ENCODE measurements at places on chromosomes 2 and 18.
A peak's percentile ranks its signal among the peaks of the same experiment; 100 is the strongest.

- no peak for DNase-seq
Observed at GRCh38 chr2:58268685-58269084, 27.6 kb upstream of the FANCL start.

DNA sequence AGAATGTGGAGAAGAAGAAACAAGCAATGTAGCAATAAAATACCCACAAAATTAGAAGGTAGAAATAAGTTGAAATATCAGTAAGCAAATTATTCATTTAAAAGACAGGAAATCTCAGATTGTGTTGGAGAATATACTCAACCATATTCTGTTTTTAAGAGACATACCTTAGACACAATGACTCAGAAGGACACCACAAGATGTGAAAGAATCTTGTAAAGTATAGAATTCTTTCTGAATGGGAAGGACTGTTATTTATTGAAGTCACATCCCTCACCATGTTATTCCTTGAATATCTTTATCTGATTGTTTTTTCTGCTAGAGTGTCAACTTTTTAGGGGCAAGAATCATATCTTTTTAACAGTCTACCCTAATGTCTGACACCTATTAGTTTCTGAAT, 50.4 kb downstream of the CTAGE1 start:
- DNase-seq = no peak

- DNase-seq = no peak
Observed at GRCh38 chr2:232027530-232027929, 66.0 kb downstream of the DIS3L2 start.

DNA sequence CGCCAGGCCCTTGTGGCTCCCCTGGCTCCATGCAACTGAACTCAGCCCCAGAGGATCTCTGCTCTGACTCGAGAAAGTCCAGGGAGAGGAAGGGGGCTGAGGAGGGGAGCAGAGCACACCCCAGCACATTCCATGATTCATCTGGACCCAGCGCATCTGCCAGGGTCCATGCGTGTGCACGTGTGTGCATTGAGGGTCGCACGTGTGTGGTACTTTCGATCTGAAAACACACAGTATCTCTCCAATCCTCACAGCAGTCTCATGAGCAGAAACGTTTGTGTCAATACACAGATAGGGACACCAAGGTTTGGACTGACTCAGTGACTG, 146.4 kb upstream of the ID2 start:
- DNase-seq = no peak

GRCh38 chr2:224126440-224126839, 87.4 kb upstream of the SERPINE2 start:
- DNase-seq = no peak

- DNase-seq = no peak
Observed at GRCh38 chr2:110858135-110858725, 125.9 kb downstream of the ACOXL start.

GRCh38 chr2:207683438-207683837, 28.0 kb upstream of the CCNYL1 start:
- DNase-seq = no peak

GRCh38 chr2:138962686-138963085, 182.5 kb upstream of the NXPH2 start:
- no peak for DNase-seq

DNA sequence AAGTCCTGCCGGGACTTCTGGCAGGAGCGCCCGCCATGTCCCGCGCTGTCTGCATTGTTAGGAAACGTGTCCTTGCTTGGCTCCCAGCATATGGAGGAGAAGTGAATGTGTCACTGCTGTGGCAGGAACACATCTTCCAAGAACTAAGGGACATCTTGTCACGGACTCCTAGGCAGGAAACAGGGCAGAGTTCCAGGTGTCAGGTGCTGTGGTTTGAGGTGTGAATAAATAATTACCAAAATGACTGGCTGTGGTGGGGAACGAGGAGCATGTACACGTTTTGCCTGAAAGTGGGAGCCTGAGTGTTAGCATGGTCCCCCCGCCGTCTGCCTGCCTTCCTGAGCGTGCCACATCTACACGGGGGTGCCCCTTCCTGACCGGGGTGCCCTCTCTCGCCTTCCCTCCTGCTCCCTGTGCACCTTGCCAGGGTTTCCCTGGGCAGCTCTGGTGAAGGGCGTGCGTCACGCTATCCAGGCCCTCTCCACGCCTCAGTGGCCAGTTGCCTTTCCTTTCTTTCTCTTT, 237.5 kb downstream of the LDLRAD4 start:
- DNase-seq = no peak

DNA sequence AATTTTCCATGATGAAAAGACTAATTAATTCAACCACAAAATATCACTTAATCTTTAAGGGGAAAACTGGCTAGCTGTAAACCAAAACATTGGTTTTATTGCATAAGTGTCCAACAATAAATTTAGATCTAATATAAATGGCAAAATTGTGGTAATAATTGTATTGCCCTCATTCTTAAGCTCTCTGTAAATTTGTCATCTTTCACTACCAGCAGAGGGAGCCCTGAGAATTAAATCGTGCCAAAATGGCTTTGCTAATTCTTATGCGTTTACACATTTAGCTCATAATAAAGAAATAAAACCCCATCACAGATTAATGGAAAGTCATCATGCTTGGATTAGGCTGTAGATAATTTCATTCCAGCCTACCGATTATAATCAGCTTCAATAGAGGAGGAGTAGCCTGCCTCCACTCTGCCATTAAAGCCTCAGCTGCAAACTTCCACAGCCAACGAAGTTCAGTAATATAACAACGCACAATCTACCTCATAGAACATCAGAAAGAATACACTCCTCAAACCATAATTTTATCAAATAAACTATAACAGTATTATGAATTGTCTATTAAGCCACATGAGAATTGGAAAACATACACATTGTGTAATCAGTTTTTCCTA, 70.0 kb upstream of the ATP5MC3 start:
- DNase-seq = peak; percentile 5

GRCh38 chr2:20473128-20473527, 26.3 kb downstream of the RHOB start:
- no peak for DNase-seq

GRCh38 chr2:133138693-133139092, 429.6 kb downstream of the NCKAP5 start:
- no peak for DNase-seq

- peak; percentile 45 for DNase-seq
Observed at GRCh38 chr18:35268821-35269220, 21.2 kb downstream of the ZSCAN30 start.

GRCh38 chr2:120993661-120994060, 258.0 kb downstream of the GLI2 start:
- no peak for DNase-seq

GRCh38 chr2:45532181-45532580, 78.9 kb downstream of the SRBD1 start:
- DNase-seq = no peak

DNA sequence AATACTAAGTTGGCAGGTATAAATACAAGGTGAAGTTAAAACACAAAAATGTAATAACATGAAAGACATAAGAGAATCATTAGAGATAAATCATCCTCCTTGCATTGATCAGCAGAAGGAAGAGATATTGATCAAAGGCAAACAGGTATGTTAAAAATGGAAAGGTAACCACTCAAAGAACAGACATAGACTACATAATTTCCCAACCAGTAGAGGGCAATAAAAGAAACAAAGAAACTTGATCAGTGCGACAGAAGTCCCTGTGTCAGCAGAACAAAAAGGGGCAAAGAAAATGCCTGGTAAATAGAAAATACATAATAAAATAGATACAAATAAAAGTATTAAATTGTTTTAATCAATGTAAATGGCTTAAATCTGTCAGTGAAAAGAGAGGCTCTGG, 53.6 kb downstream of the FAM228A start:
- DNase-seq = no peak

- no peak for DNase-seq
Observed at GRCh38 chr2:226903179-226903578, 67.3 kb downstream of the RHBDD1 start.

DNA sequence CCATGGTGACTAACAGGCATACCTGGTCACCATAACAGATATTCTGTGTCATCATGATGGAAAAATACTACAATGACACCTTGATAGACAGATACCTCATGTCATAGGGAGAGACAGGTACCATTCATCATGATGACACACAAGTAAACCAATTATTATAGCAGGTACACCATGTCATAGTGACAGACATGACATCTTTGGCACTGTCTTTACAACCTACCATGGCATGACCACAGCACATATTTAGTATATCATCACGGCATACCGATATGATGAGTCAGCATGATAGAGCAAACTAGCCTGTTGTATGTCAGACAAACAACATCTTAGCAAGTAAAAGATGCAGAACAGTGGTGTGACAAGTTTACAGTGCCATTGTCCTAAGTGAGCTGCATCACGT, 101.3 kb upstream of the KLHL29 start:
- no peak for DNase-seq

GRCh38 chr2:96214554-96214953, 5.9 kb upstream of the STARD7 start:
- no peak for DNase-seq

DNA sequence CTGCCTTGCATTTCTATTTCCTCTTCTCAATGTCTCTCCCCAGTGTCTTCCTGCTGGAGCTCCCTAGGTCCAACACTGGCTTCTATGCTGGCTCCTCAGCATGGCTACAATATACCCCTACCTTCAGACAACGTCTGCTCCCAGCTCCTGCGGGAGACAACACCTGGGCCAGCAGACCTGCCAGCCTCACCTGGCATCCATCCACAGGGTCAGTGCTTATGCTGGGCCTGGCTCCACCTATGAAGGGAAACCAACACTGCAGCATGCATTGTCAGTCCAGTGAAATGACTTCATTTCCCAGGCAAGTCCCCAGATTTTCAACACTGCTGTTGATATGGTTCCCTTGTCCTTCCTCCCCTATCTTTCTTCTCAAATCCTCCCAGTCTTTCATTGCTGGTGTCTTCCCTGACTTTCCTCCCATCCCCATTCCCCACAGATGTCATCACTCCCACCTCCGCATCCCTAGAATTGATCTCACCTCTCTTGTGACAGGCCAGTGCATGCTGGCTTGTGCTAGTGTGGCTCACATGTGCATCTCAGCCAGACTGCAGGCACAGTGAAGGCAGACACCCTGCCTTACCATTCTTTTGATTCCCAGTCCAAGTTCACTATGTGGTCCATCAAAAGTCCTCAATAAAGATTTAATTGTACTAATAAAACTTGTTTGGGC, 98.0 kb downstream of the MYO5B start:
- DNase-seq = no peak

GRCh38 chr2:144771348-144771747, 251.4 kb upstream of the ZEB2 start:
- DNase-seq = no peak

DNA sequence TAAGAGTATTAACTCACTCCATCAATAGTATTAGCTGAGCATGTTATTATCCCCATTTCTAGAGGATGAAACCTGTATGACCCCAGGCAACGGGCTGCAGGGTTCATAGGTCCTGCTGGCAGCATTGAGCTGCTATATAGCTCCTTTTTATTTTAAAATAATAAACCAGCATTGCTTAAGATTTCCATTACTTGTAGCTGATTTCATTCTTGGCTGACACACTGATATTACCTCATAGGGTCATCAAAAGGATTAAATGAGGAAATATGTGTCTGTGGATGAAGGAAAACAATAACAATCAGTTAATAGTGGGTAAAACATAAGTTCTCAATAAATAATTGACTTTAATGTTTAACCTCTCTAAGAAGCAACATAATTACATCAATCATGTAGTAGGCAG, 48.3 kb upstream of the NRP2 start:
- DNase-seq = no peak

GRCh38 chr2:12796657-12797056, 79.9 kb downstream of the TRIB2 start:
- no peak for DNase-seq

- DNase-seq = no peak
Observed at GRCh38 chr18:74528478-74528877, 5.8 kb upstream of the CNDP1 start.

GRCh38 chr2:98269274-98269673, 77.0 kb upstream of the CNGA3 start:
- DNase-seq = peak; percentile 32

GRCh38 chr2:1927896-1928568, 183.7 kb upstream of the PXDN start:
- DNase-seq = no peak

GRCh38 chr2:36376319-36376765, 20.8 kb downstream of the CRIM1 start:
- no peak for DNase-seq

Data from KG1 (cell line).